ENCODE measurements at places on chromosomes 13 and 19.

GRCh38 chr13:62250501-62251201 lies 835.0 kb upstream of the PCDH20 start:
- no peak for DNase-seq

GRCh38 chr13:95756072-95756471 lies 79.1 kb downstream of the DNAJC3 start:
- no peak for DNase-seq

DNA sequence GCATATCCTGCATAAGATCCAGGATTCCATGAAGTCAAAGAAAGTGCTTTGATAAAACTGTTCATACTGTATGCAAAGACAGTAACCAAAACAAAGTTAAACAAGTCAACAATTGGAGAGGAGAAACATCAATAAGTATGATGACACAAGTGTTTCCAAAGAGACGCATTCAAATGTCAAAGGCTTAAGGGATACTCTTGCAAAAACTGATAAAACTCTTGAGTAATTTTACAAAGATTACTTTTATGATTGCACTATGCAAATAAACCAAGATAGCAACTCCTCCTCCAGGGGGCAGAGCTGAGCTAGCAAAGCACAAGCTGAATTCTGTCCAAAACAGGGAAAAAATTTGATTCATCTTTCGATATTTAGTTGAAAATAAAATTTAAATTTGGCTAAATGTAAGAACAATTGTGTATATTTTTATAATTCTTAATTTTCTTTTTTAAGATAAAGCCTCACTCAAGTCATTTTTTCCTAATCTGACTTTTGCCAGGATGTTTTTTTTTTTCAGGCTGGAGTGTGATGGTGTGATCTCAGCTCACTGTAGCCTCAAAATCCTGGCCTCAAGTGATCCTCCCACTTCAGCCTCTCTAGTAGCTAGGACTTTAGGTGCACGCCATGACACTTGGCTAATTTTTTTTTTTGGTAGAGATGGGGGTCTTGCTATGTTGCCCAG lies 84.0 kb downstream of the MZT1 start:
- no peak for DNase-seq

DNA sequence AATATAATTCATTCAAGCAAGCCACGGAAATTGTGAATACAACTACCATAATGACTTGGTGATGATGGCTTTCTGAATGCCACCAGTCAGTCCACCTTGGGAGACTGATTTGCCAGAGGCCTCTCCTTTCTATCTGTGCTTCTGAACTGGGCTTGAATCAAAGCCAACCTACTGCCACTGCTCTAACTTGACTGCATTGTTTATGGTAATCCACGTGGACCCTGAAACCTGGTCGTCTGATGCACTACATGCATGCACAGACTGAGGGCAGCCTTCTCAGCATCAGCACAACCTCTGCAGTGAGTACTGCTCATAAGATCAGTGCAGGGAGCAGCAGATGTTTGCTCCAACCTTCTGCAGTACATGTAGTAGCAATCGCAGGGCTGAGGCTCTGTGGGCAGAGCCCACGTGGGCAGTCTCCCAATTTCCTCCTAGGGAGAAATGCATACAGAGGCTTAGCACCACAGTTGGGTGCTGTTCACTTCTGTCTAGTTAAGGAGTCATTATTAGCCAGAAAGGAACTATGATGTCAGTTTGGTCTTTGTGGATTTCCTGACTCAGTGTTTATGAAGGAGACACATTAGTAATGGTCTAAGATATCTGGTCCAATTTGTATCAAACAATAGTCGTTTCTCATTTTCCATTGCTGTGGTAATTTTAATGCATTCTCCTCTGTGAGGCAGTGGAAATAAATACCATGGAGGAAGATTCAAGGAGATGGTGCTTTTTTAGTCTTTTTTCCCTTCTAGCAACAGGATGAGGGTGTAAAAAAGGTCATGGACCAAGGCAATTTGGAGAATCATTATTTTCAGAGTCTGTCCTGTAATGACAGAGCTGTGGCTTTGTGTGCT lies 82.5 kb downstream of the AKAP11 start:
- no peak for DNase-seq

- DNase-seq = no peak
These were observed 572.8 kb downstream of the PCDH9 start for GRCh38 chr13:66657165-66657881.
